ENCODE measurements at places on chromosomes 1 and 21.
A peak's percentile ranks its signal among the peaks of the same experiment; 100 is the strongest.

DNA sequence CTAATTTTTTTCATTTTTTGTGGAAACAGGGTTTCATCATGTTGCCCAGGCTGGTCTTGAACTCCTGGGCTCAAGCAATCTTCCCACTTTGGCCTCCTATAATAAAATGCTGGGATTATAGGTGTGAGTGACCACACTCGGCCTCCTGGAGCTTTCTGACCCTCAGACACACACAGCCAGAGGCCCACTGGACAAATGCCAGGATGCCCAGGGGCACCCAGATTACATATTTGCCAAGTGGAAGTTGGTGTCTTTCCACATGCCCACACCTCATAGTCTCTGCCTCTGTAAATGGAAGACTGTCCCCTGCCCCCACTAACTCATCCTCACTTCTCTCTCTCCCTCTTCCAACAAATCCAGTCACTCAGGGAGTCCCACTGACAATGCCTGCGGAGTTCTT, 63.4 kb upstream of the LRP8 start:
- DNase-seq = no peak

GRCh38 chr1:189769448-189769847, 708.2 kb downstream of the BRINP3 start:
- no peak for DNase-seq

DNA sequence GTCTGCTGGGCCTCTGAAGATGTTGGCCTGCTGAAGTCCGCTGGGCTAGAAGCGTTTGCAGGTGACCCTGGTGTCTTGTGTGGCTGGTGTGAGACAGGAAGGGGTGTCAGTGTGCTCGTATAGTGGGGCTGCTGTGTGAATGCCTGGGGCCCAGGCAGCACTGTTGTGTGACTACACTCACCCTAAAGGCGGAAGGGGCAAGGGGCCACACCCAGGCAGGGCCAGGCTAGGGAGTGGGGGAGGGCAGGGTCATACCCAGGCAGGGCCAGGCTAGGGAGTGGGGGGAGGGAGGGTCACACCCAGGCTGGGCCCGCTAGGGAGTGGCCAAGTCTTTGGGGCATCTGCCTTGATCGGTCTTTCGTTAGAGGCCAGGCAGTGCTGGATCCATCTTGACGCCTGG, 25.0 kb downstream of the PDXK start:
- no peak for DNase-seq

DNA sequence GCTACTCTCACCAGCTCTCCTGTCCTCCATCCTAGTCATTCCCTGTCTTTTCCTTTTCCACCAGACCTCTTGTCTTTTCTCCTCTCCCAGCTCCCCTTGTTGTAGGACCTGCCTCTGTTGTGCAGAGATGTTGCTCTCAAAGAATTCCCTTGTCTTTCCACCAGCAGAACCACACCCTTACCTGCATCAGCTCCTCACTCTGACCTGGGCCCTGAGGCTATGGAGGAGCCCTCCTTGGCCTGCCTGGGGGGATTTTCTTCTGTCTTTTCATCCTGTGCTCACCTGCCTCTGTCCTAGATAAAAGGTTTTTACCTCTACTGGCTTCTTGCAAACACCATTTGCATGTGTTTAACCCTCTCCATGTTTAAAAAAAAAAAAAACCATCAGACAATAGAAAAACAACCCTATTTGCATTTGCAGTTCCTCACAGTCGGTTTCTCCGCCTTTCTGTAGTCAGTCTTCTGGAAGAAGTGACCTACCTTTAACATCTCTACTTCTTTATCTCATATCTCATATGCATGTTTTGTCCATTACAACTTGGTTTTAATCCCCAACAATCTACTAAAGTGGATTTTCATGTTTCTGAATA, 12.1 kb downstream of the FCRL5 start:
- DNase-seq = no peak

- DNase-seq = no peak
Measured at GRCh38 chr1:114441332-114441731, 69.7 kb downstream of the TRIM33 start.

GRCh38 chr1:6259491-6260362, 1.2 kb downstream of the GPR153 start:
- DNase-seq = peak; percentile 63

GRCh38 chr1:60959701-60960100, 122.7 kb upstream of the NFIA start:
- no peak for DNase-seq

DNA sequence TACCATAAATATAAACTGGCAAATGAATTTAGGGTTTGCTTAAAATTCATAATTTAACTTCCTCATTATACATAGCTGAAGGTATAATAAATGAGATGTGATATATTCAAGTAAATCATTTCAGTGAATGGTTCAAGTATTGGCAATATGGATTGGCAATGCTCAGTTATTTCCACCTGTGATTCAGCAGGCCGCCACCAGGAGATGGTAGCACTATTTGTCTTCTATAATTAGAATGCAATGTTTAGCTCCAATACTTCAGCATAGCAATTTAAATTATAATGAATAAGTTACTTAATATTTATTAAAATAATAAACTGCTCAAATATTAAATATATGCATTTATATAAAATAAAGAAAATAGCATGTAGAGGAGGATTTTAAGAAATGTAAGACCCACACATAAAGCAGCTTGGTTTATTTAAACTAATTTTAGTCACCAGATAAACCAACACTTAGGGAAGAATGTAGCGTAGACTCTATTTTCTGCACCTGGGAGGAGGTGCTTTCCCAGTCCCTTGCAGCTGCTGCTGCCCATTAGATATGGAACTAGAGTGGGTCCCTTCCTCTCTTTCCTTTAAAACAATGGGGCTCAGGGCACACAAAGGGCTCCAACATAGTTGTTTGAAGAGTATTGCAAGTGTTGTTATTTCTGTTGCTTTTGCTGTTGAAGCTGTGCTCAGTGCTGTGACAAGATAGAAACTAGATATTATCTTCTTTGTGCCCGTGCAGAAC, 62.1 kb downstream of the PLPPR4 start:
- no peak for DNase-seq

- peak; percentile 2 for DNase-seq
Measured at GRCh38 chr1:121516234-121516967, 331.6 kb downstream of the SRGAP2C start.

- no peak for DNase-seq
Measured at GRCh38 chr1:166679369-166679768, 159.9 kb upstream of the POGK start.

DNA sequence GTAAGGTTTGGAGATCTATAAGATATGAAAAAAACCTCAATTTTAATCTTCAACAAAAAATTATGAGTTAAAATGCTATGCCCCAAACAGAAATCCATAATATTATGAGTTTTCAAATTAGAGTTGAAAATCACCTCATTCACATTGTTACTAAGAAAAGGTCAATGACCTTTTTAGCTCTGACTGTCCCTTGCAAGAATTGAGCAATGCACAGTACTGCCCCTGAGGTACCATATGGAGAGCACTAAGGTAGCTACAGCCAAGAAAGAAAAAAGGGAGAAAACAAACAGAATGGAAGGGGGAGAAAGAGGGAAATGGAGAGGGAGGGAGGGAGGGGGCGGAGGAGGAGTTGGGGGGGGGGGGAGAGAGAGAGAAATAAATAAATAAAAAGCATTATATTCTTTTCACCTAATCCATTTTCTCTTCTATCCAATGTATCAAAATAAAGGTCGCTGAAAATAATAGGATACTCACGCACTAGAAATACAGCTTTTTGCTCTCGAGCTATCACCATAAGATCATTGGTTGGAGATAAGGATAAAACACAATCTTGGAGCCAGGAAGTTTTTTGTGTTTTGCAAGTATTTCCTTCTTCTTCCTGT, 58.8 kb downstream of the RAB3GAP2 start:
- DNase-seq = no peak

GRCh38 chr1:169318536-169319244, 48.9 kb downstream of the NME7 start:
- no peak for DNase-seq

Data from activated effector memory CD4-positive, alpha-beta T cell treated with Interleukin-2 at 50 U/mL for 16 hours (primary cell).